ENCODE measurements at places on chromosomes 4 and X. TPM values are rescaled to one million over a fixed set of nuclear protein-coding genes. Genes with fewer than 3 reads are reported as not detected.

The MSANTD1 gene
- 0.64 TPM for total RNA-seq

The POF1B gene
- not detected for total RNA-seq

The TLR8 gene
- not detected for total RNA-seq

DNA sequence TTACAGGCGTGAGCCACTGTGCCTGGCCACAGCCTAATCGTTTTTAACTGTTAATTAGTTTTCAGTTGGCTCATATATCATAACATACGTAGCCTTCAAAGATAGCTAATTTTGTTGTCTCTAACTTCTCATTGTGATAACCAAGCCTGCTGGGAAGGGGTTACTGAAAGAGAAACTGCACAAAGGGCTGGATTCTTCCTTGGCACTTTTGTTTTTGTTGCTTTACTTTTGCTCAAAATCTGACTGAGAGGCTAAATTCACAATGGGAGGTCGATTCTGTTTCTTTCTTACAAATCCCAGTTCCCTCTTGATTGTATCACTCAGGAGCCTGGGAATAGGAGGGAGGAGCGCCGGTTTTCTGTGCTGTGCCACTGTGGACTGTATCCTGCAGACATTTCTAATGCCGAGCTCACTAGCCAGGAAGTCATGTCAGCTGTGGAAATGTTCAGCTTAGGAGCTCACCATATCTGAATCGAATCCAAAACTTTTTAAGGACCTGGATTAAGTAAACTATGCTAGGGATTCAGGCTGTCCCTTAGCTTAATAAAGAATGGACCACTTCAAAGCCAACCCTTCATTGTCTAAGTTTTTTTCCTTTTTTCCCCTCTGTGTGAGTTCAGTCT lies 120.5 kb upstream of the FAT1 start:
- no peak for DNase-seq

DNA sequence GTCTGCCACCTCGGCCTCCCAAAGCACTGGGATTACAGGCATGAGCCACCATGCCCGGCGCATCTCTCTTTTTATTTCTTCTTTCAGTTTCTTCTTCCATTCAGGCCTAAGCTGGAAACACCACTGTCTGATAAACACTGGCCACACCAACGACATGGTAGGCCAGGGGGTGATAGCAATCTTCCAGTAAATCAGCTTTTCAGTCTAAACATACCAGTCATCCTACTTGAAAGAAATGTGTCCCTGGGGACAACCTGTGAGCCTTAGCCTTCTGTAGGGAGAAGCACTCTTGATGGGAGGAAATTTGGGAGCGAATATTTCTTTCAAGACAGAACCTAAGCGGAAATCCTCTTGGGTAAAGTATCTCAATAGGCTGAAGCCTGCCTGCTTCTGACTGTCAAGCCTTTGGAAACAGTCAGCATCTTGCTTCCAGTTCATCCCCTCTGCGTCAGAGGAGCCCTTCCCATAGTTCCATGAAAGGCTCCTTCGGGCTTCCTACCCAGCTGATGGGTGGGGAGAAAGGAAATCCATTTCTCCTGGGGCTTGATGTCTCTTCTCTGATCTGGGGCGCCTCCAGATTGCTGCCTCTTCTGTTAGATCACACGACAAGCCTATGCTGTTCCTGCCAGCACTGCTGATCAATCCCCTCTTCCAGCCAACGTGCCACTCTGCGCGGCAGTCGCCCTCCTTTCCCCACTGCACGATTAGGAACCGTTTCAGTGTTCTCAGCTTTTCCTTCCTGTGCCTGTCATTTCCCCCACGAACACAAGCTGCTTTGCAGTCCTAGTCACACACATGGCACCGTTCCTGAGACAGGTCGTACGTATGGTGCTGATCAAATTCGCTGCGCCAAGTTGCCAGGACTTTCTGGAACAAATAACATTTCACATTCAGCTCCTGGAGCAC lies 49.5 kb upstream of the CBR4 start:
- DNase-seq: no peak

- DNase-seq: no peak
Observed at GRCh38 chrX:133953785-133954355, 31.5 kb downstream of the GPC3 start.

The TMPRSS11B gene
- not detected for total RNA-seq

DNA sequence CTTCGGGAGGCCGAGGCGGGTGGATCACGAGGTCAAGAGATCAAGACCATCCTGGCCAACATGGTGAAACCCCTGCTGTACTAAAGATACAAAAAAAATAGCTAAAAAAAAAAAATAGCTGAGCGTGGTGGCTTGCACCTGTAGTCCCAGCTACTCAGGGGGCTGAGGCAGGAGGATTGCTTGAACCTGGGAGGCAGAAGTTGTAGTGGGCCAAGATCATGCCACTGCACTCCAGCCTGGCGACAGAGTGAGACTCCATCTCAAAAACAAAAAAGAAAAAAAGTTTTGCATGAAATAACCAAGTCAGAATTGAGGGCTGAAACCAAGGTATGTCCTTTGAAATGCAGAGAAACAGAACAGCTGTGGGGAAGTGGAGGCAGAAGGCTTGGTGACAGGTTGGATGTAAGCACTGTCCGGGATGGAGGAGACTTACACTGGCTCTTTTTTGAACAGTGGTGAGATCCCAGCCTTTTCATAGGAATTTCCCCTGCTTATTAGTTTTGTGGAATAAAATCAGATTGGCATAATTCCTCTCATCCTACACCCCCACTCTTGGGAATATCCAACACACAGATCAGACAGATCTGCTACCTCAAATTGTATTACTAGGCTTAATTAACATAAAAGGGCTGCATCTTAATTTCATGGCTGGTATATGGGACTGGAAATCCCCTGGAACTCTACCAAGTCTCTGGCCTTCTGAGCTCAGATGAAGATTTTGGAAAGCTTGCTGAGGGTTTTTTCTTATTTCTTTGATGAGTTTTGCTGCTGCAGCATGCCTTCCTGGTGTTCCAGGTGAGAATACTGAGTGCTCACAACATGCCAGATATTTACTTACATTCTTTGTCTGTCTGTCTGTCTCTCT lies 18.8 kb upstream of the C4orf36 start:
- no peak for DNase-seq

DNA sequence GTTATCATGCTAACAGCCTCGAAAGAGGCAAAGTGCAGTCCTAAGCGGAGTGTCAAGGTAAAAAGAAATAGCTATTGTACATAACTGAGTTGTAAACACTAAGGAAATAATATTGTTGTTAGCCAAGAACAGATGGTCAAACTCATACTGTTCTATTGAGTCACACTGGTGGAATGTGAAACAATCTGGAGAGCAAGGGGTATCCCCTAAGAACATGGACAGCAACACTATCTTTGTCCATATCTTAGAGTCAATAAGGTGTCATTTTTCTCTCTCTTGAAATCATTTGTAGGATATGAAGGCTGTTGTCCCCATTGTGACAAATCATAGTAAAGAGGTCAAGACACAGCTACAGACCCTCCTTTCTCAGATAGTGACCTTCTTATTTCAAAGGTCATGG lies 4.5 kb upstream of the PDGFC start:
- DNase-seq: no peak

DNA sequence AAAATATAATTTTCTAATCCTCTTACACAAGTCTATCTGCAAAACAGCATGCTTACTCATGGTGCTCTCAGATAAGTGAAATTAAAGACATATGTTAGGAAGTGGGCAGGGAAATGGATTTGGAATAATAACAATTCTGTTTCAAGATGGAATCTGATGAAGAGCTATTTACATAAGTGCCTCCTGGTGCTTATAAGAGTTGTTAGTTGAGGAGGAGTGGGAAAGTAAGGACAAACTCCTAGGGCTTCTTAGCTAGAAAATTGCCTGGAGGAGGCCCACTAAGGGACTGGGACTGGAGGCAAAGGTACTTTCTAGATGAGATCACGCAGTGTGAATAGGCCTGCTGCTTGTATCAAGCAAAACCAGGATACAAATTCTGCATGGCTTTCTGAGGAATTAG lies 939.8 kb downstream of the GLUD2 start:
- no peak for DNase-seq

Measured in glomerular endothelial cell (primary cell).